SW480 (cell line): ENCODE measurements at places on chromosomes 3 and 15.

- DNase-seq: no peak
Measured at GRCh38 chr3:138937690-138938055, 9.3 kb downstream of the FOXL2 start.

DNA sequence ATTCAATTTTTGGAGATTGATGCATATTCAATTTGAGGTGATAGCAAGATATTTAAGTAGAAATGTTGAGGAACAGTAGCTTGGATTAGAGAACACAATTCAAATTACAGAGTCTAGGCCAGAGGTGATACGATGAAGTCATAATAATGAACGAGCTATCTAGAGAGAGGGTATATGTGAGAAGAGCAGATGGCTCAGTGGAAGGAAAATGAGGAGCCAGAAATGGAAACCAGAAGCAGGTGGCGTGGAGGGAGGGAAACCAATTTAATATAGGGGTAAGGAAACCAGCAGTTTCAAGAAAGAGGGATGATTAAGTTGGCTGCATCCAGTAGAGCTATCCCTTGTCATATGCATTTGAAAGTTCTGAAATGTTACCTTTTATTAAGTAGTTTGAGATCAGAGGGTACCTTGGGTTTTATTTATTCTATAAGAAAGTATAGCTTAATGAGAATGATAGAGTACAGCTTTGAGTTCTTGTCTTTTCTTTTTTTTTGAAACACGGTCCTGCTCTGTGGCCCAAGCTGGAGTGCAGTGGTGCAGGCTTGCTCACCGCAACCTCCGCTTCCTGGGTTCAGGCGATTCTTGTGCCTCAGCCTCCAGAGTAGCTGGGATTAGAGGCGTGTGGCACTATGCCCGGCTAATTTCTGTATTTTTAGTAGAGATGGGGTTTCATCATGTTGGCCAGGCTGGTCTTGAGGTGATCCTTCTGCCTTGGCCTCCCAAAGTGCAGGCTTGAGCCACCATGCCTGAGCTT lies 22.1 kb downstream of the NCK1 start:
- no peak for DNase-seq

DNA sequence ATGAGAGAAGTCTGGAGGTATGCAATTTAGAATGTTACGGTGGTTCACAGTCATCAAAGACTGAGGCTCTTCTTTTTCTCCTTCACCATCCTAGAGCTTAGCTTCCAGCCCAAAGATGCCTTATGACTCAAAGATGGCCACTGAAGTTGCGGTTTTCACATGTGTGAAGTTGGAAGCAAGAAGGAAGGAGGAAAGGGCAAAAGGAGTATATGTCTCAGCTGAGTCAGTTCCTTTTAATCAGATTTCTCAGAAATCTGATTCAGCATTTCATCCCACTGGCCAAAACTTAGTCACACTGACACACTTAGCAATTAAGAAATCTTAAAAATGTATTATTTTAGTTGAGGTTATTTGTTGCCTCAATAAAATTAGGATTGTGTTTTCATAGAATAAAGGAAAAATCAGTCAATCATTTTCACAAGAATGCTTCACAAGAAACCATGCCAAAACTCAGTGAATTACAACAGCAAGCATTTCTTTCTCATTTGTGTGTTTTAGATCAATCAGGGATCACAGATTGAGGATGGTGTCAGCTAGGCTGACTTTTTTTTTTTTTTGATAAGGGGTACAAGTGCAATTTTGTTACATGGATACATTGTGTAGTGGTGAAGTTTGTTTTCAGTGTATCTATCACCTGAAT lies 211.1 kb upstream of the GADL1 start:
- no peak for DNase-seq

DNA sequence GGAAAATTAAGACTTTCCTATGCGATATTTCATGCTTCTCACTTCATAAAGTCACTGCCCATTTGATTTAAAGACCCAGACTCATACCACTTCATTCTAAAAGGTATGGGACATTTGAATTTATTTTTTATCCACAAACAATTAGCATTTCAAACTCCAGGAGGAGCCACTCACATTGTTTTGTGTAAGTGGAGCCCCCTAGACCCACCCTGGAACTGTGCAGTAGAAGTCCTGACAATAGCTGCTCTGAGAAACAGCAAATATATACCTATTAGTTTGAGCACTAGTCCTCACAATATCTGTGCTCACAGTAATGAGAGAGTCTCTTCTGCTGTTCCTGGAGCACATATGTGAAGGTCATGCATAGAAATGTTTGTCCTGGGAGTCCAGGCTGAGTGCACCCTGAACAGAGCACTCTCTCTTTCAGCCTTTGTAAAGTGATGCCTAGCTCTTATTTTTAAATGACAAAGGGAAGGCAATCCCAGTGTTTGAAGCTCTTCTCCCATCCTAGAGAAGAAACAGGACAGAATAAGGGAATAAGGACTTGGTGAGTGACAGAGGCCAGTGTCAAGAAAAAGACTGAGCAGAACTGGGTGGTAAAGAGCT lies 127.5 kb upstream of the STRIT1 start:
- no peak for DNase-seq

DNA sequence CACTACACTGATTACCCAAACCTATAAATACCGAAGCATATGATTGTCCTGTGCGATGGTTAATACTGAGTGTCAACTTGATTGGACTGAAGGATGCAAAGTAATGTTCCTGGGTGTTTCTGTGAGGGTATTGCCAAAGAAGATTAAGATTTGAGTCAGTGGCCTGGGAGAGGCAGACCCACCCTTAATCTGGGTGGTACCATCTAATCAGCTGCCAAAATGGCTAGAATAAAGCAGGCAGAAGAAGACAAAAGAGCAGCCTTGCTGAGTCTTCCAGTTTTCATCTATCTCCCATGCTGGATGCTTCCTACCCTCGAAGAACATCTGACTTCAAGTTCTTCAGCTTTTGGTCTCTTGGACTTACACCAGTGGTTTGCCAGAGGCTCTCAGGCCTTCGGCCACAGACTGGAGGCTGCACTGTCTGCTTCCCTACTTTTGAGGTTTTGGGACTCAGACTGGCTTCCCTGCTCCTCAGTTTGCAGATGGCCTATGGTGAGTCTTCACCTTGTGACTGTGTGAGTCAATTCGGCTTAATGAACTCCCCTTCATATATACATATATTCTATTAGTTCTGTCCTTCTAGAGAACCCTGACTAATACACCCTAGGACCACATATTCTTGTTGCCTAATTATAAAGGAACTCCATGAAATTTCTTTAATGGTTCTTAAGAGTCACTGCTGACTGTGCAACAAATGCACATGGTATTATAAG lies 31.7 kb downstream of the CSNK1G1 start:
- no peak for DNase-seq

DNA sequence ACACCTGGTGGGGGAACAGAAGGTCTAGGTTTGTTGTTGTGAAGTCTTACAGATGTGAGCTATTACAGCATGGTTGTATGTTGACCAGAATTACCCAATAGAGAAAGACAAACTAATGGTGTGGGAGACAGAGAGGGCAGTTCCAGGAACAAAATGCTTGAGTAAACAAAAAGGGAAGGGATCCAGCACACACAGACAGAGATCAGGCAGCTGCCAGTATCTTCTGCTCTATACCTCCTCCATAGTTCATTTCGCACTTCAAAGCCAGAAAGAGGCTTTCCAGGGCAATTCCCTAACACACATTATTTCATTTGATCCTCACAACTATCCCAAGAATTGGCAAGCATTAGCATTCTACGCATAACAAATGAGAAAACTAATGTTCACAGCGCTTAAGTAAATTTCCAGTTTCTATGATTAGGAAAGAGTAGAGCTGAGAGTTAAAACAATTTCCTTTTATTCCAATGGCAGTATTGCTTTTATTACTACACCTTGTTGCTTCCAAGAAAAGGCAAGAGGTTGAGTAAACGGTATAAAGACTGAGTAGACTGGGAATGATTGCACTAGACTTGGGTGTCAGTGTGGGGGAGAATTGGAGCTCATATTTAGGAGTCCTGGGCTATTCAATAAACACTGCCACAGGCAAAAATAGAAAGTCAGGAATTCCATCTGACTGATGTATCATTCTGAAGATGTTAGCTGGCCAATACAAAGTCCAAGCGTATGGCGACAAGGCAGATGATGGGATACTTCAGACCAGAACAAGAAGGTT lies 39.7 kb upstream of the ZNF280D start:
- DNase-seq: no peak

GRCh38 chr15:78327466-78327865 lies 12.7 kb upstream of the CRABP1 start:
- no peak for DNase-seq

GRCh38 chr3:127121885-127122284 lies 71.0 kb upstream of the PRR23E start:
- DNase-seq: no peak

DNA sequence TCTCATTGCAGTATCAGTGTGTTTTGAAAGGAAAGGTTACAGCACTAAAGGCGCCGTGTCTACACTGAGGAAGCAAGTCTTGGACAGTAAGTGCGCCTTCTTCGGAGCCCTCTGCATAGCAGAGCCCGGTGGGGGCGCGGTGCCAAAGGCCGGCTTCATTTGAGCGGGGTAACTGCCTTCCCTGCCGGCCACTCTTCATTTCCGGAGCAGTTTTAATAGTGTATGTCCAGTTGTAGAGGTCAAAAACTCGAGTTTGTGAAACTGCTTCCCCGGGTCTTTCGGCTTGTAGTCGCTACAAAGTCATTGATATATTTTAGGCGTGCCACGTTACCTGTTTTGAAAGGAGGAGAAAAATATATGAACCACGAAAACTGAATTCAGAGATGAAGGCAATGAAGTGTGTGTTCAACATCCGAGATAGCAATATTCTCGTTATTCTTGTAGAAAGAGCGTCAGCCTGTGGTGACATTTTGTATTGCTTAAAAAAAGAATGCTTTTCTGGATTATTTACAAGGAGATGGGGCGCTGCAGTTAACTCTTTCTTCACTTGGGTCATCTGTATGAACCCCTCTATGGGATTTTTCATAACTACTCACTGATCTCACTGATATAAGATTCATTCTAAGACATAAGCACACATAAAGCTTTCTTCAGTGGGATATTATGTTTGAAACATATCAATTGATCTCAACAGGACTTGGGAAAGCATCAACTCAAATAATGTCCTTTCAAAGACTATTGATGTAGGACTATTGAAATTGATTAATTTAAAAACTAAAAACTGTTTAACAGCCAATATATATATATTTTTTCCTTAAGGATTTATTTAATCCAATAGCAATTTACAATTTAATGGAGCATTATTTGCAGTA lies 3.0 kb downstream of the ALCAM start:
- peak; percentile 59 for DNase-seq

- no peak for DNase-seq
Measured at GRCh38 chr3:24688446-24689148, 193.9 kb upstream of the THRB start.

- no peak for DNase-seq
Measured at GRCh38 chr3:117201901-117202774, 492.6 kb downstream of the TUSC7 start.

GRCh38 chr3:17964108-17964507 lies 221.7 kb upstream of the TBC1D5 start:
- DNase-seq: no peak

GRCh38 chr3:131972091-131972490 lies 62.7 kb downstream of the CPNE4 start:
- no peak for DNase-seq

GRCh38 chr3:20023623-20024405 lies 11.8 kb upstream of the PP2D1 start:
- DNase-seq: no peak

DNA sequence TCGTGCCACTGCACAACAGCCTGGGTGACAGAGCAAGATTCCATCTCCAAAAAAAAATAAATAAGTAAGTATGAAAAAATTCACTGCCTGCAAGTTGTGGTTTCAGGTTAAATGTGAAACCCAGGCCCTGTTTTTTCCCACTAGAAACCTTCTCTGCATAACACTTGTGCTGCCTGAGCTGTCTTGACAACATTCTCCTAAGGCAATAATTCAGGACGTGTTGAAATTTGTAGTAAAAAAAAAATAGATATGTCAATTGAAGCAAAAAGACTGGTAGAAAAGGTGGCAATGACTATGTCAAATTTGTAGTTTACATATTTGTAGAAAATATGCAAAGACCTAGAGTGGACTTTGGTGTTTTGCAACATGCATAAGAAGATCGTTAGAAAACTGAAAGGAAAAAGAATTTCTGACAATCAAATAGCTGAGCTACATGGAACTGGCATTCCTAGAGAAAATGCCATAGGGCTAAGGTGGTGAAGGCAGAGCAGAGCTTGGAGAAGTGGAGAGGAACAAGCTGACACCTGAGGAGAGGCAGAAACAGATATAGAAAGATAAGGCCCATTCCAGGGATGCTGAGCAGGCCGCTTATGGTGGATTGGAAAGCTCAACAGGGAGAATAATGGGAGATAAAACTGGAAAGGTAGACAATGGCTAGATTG lies 150.2 kb downstream of the PLCH1 start:
- DNase-seq: no peak

GRCh38 chr3:156720826-156721225 lies 46.4 kb downstream of the TIPARP start:
- no peak for DNase-seq

- DNase-seq: no peak
Measured at GRCh38 chr3:38726751-38727150, 77.3 kb upstream of the SCN5A start.

GRCh38 chr15:62488387-62488786 lies 323.3 kb upstream of the C2CD4B start:
- DNase-seq: no peak

- DNase-seq: no peak
Measured at GRCh38 chr3:46408853-46409252, 1.8 kb downstream of the CCRL2 start.

- DNase-seq: no peak
Measured at GRCh38 chr3:4351164-4351855, 48.1 kb downstream of the SETMAR start.

DNA sequence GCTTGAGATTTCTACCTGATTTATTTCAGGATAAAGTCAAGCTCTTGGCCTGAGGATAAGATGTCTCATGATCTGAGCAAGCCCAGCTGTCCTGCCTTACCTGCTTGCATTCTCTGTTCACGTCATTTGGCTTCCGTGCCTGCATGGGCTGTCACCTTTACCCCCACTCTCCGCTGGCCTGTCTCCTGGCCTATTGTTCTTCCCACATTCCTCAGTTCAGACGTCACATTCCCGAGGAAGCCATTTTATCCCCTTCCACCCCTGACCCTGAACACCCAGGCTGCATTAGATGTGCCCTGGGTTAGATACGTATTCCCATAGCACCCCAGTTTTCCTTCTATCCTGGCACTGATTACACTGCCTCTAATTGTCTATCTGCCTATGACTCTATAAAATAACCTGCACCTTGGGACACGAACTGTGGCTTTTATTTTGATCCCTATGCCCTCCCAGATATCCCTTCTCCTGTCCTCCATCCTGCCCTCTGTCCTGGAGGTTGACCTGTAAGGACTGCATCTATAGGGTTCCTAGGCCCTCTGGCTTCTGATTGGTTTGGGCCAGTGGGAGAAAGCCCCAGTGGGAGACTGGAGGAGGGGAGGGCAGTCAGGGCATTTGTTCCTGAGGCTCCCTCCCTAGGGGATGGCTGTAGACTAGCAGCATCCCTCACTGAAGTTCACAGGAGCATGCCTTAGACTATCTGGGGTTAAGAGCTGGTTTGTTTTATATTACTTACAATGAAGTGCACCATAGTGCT lies 19.2 kb upstream of the UBE2Q2 start:
- peak; percentile 20 for DNase-seq

- no peak for DNase-seq
Measured at GRCh38 chr15:96350934-96351724, 20.6 kb downstream of the NR2F2 start.

GRCh38 chr3:197372047-197372661 lies 73.7 kb upstream of the DLG1 start:
- peak; percentile 96 for DNase-seq
